ENCODE measurements at places on chromosomes 7 and 10.

- DNase-seq, result no peak
Observed at GRCh38 chr7:44046321-44047061, 2.0 kb downstream of the DBNL start.

- no peak for DNase-seq
Observed at GRCh38 chr7:141550386-141551093, 670 bp upstream of the AGK start.

- no peak for DNase-seq
Observed at GRCh38 chr7:41744161-41744560, 41.3 kb upstream of the INHBA start.

GRCh38 chr7:121744319-121744718, 128.6 kb upstream of the PTPRZ1 start:
- DNase-seq, result no peak

- DNase-seq, result no peak
Observed at GRCh38 chr10:28387140-28387539, 84.3 kb upstream of the MPP7 start.

- no peak for DNase-seq
Observed at GRCh38 chr7:138887085-138887710, 89.2 kb upstream of the ATP6V0A4 start.

- no peak for DNase-seq
Observed at GRCh38 chr10:112332509-112333228, 41.2 kb upstream of the ACSL5 start.

DNA sequence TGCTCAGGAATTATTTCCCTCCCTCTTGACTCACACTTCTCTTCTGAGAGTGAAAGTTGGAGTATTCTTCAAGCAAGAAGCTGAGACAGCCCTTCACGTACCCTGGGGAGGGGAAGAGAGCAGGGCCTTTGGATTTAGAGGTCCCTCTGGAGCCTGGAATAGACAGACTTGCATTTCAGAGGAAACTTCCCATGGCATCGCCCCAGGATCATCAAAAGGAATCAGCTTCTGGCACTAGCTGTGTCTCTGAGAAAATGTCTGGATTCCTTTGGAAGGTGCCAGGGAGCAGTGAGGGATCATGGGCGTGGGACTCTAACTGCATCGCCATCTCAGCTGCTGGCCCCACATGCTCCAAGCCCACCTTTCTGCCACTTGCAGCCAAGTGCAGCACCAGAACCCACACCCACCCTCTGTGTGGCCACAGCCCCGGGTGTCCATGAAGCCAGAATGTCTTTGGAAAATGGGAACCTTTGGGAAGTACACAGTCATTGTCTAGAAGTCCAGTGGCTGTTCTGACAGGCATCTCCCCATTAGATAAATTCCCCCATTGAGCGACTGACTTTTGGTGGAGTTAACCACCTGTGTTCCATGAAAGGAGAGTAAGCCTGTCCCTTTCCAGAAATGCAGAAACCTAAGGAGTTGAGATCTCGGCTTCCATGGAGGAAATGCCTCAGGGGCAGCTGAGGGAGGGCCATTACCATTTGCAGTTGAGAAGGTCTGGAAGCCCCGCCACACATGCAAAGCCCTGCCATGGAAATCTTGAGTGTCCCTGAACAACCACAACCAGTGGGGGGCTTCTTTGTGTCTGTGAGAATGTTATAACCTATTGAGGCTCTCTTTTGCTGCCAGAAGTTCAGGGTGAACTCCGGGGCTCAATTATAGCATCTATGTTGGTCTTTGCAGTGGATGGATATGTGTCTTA, 57.8 kb upstream of the GDF10 start:
- no peak for DNase-seq

GRCh38 chr7:115933471-115933870, 97.1 kb downstream of the TFEC start:
- no peak for DNase-seq

DNA sequence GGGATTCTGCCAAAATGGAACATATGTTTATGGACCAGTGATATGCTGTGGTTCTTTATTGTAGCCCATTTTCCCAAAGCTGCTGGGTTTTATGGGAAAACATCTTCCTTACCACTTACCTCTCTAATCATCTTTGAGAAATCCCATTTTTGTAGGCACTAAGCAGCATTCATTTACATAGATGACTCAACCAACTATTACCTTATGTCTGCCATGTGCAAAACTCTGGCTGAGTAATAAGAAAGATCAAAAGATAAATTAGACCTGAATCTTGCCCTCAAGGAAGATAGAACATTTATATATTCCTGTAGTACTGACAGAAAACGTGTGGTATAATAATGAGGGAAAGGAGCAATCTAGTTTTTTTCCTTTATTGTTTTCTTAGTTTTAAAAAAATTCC, 24.3 kb downstream of the CBLL1 start:
- no peak for DNase-seq

DNA sequence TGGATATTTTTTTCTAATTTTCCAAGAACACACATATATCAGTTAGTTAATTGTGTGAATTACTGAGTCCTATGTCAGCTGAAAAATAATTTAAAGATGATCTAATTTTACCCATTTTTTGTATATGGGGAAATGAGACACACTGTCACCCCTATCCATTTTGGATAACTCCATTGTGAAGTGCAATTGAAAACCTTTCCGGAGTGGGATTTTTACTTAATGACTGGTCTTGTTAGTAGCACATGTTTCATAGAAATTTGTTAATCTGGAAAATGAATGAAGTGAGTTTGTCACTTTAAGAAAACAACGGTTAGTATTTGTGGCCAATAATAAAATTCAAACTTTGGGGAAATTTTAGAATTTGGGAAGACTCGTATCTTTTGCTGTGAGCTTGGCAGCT, 2.0 kb downstream of the GARS1 start:
- DNase-seq, result no peak

- DNase-seq, result no peak
Observed at GRCh38 chr10:114925587-114926586, 12.1 kb upstream of the TRUB1 start.

- no peak for DNase-seq
Observed at GRCh38 chr7:7490003-7490402, 45.7 kb downstream of the COL28A1 start.

- DNase-seq, result peak; percentile 15
Observed at GRCh38 chr7:101816595-101817470, 593 bp upstream of the CUX1 start.

DNA sequence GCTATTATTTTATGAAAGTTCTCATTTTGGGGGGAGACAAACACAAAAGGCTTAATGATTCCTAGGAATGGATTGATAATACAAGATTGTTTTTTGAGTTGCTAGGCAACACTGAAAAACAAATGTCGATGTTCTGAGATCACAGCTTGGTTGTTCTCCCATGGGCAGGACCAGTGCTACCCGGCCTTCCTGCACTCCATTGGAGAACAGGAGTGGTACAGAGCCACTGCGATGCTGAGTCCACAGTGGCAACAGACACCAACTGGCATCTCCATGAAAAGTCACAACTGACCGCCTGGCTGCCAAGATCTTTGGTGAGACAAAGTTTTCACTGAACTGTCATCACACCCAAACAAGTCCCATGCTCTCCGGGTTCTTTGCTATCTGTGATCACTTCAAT, 68.9 kb upstream of the NMT2 start:
- no peak for DNase-seq

GRCh38 chr10:33966946-33967345, 632.5 kb upstream of the NRP1 start:
- no peak for DNase-seq

- DNase-seq, result no peak
Observed at GRCh38 chr10:48590945-48591344, 13.9 kb downstream of the ARHGAP22 start.

- DNase-seq, result no peak
Observed at GRCh38 chr7:78601728-78602127, 803.2 kb downstream of the PHTF2 start.

DNA sequence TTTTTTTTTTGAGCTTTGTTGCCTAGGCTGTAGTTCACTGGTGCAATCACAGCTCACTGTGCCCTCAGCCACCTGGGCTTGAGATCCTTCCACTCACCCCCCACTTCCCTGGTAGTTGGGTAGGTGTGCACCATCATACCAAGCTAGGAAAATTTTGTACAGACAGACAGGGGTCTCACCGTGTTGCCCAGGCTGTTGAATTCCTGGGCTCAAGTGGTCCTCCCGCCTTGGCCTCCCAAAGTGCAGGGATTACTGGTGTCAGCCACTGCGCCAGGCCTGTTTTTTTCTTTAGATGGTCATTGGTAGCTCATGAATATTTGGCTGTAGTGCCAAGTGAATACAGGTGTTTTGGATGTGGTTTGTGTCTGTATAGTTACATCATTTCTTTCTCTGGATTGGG, 7.5 kb downstream of the COMTD1 start:
- DNase-seq, result no peak

GRCh38 chr7:100132697-100133151, 6.0 kb downstream of the MBLAC1 start:
- peak; percentile 61 for DNase-seq

- no peak for DNase-seq
Observed at GRCh38 chr7:382043-382400, 92.1 kb downstream of the FOXL3 start.

DNA sequence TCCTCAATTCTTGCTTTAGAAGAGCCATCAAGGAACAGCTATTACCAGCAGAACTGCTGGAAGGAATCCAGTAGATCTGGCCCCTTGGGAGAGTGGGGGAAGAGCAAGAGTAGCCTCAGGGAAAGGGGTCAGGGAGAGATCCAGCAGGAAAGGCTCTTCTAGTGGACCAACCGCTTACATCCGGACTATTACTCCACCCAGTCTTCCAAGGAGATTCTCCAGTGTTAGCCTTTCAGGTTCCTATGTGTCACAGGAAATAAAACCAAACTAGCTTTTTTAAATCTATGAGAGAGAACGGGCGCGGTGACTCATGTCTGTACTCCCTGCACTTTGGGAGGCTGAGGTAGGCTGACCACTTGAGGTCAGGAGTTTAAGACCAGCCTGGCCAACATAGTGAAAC, 34.3 kb downstream of the TET1 start:
- no peak for DNase-seq

All from activated T-cell treated with anti-CD3 and anti-CD28 coated beads, Interleukin-2, amount 50 U/mL, for 4 hours (primary cell).